ENCODE measurements at places on chromosomes 2 and 18.
A peak's percentile ranks its signal among the peaks of the same experiment; 100 is the strongest.

DNA sequence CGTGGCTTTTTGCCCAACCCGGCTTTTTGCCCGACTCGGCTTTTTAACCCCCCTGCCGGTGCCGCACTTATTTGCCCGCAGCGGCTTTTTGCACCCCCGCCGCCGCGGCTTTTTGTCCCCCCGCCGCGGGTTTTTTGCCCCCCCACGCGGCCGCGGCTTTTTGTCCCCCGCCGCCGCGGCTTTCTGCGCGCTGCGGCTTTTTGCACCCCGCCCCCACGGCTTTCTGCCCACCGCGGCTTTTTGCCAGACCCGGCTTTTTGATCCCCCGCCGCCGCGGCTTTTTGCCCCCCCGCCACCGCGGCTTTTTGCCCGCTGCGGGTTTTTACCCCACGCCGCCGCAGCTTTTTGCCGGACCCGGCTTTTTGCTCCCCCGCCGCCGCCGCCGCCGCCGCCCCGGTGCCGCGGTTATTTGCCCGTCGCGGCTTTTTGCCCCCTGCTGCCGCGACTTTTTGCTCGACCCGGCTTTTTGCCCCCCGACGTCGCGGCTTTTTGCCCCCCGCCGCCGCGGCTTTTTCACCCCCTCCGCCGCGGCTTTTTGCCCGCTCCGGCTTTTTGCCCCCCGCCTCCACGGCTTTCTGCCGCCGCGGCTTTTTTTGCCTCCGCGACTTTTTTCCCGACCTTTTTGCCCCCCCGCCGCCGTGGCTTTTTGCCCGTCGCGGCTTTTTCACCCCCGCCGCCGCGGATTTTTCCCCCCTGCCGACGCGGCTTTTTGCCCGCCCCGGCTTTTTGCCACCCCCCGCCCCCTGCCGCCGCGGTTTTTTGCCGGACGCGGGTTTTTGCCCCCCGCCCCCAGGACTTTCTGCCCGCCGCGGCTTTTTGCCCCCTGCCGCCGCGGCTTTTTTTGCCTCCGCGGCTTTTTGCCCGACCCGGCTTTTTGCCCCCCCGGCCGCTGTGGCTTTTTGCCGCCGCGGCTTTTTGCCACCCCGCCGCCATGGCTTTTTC, 2786.5 kb downstream of the RPIA start:
- no peak for DNase-seq

DNA sequence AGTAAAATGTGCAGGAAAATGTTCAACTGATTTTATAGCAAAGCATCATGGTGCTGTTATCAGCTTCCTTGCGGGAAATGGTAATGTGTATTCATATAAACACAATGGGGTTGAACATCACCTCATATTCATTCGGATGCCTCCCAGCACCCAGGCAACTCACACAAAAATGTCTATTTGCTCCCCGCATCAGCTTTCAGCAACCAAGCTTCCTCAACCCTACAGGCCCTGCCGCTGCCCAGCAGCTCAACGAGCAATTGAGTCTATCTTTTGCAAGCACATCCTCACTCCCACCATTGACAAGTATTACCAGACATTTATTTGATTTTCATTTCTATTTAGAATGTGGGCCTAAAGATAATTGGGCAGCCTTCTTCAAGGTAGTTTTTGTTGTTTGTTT, 2161.4 kb upstream of the PIK3C3 start:
- DNase-seq: no peak

GRCh38 chr18:55139836-55140235, 180.6 kb upstream of the CCDC68 start:
- DNase-seq: no peak

DNA sequence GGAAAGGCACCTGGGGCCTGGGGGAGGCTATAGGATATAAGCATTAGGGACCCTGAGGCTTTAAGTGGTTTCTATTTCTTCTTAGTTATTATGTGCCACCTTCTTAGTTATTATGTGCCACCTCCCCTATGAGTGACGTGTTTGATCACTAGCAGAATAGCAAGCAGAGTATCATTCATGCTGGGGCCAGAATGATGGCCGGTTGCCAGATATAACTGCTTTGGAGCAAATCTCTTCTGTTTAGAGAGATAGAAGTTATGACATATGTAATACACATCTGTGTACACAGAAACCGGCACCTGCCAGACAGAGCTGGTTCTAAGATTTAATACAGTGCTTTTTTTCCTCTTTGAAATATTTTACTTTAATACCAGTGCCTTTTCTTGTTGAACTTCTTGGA, 29.4 kb downstream of the LIPG start:
- DNase-seq: no peak

DNA sequence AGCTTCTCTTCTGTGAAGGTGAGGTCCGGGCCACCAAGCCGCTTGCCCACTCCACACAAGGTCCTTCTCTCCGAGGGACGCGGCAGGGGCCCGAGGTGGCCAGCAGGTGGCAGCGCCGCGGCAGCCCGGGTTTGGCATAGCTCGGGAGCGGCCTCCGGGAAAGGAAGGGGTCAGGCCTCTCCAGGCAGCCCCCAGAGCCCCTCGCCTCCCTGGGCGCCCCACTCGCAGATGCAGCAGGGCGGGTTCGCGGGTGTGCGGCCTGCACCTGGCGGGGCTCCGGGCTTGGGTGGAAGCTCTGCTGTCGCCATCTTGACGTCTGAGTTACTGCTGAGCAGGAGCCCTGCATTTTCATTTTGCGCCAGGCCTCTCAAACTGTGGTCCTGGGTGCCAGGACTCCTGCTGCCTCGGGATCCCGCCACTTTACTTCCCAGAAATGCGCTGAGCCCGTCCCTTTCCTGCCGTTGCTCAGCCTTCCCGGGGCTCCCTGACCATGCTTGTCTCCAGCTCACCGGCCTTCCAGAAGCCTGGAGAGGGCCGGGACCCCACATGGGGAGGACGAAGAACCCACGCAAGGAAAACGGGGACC, 18.6 kb upstream of the NCL start:
- no peak for DNase-seq

DNA sequence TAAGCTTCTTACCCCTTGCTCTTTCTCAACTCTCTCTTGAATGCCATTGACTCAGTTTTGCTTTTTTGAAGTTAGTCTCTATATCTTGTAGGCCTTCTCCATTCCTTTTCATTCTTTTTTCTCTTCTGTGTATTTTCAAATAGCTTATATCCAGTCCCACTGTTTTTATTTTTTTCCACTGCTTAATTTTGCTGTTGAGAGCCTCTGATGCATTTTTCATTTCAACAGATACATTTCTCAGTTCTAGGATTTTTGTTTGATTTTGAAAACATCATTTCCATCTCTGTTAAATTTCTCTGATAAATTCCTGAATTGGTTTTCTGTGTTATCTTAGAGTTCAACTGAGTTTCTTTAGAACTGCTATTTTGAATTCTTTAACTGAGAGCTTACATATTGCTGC, 45.9 kb downstream of the MIB1 start:
- DNase-seq: no peak

DNA sequence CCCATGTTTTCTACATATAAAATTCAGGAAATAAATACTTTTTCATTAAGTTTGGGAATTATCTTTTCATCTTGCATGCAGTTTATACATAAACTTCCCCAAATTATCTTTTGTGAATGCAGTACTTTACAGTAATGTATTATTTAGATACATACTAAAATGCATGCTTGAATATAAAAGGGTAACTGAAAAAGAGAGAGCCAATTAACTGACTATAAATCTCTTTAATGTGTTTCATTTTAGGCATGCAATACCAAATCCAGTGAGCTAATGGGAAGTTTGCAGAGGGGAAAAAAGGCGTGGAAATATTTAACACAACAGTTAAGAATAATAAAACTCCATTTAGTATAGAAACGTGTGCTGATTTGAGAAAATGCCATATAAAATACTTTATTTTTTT, 39.2 kb downstream of the COL4A4 start:
- DNase-seq: no peak

- no peak for DNase-seq
Measured at GRCh38 chr18:45106331-45106774, 425.7 kb downstream of the SETBP1 start.

DNA sequence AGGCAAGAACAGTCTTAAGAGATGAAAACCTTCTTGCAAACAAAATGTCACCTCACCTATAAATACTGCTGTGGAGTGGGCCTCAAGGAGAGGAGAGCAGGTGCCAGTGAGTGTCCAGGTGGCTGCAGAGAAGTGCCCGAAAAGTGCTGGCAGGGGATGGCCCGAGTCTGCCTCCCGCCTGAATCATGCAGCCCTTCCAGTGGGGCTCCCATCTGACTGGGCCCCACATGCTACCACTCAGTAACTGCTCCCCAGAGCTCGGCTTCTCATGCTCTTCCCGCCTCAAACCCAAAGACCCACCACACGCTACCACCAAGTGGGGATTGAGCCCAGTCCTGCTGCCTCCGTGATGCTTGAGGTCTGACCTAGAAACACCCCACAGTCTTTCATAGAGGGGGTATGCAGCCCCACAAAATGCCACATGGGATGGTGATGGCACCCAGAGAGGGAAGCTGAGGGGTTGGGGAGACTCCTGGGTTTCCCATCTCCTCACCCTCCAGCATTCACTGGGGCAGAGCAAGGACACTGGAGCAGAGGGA, 7.4 kb downstream of the HS6ST1 start:
- DNase-seq: no peak

- DNase-seq: no peak
Measured at GRCh38 chr18:26185267-26185666, 41.0 kb upstream of the TAF4B start.

GRCh38 chr2:30684996-30685395, 122.2 kb downstream of the CAPN13 start:
- no peak for DNase-seq

- DNase-seq: no peak
Measured at GRCh38 chr2:154490530-154490929, 208.0 kb upstream of the KCNJ3 start.

- no peak for DNase-seq
Measured at GRCh38 chr2:113304702-113305101, 26.0 kb upstream of the PAX8 start.

DNA sequence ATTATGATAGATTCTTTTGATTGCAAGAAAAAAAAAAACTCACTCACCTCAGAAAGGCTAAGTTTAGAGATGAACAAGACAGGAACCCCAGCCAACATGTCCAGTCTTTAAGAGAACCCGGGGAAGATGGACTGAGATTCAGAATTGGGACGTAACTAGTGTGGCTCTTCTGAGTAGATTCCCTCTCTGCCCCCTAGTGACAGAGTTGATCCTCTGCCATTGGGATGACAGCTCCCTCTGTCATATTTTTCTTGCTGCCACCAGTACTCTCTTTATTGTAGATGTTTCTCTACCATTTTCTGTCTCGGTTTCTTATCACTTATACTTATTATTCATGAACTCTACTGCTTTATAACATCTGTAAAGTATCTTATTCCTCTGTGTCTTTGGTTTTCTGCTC, 77.7 kb downstream of the GULP1 start:
- no peak for DNase-seq

DNA sequence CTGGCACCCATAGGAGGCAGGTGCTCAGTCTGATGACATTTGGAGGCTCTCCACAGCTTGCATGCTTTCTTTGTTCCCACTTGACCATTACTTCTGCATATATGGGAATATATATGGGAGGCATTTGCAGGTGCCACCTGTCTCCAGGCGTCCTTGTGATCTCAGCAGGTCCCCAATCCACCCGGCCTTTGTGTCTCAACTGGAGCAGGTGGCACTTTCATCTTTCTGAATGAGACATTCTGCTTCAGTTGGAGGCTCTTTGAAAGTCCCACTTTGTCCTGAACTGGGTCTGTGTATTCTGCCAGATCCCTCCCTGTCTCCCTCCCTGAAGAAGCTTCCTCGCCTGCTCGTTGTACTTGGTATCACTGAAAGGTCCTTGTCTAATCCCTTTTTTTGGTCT, 318.1 kb upstream of the EPAS1 start:
- no peak for DNase-seq

- DNase-seq: no peak
Measured at GRCh38 chr2:234858145-234858544, 93.7 kb upstream of the SH3BP4 start.

DNA sequence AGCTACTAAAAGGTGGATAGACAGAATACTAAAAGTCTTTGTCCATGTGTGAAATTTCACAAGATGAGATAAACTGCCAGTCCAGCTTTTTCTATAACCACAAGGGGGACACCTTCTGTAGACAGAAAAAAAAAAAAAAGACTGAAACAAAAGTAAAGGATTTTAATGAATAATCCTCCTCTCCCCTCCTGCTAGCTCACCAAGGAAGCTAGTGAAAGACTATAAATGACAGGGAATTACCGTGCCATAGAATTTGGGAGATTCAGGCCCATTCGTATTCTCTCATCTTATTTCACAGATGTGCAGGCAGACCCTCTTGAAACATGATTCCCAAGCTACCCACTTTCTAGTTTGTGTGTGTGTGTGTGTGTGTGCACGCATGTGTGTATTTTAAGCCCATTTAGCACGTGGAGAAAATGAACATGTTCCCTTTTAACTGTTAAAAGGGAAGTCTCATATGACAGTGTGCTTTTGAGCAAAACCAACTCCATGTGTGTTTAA, 36.3 kb upstream of the SLC8A1 start:
- DNase-seq: peak; percentile 24

DNA sequence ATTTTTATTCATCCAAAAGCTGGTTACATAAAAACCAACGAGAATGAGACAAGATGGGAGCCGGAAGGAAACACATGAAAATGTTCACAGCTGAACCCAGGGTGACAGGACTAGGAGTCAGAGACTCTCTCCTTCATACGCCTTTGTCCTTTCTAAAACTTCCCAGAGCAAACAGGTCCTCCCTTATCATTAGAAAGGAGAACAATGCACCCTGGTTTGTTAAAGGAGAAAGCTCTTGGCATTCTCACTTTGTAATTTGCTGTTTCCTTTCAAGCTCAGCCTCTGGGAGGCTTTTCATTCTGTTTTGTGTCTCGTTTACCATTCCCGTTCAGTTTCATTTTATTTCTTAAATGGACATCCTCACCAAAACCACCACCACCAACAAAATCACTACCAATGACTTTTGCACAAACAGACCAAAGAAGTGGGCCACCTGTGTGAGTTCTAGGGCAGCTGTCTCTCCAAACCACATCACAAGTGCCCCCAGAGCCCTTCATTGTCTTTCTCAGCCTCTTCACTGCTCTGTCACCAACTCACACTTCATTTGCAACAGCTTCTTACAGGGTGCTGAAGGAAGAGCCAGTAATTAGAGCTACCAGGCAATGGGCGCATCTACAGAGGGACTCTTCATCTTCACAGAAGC, 105.3 kb downstream of the HDAC4 start:
- no peak for DNase-seq

- DNase-seq: no peak
Measured at GRCh38 chr2:50102383-50102782, 929.5 kb downstream of the NRXN1 start.

- DNase-seq: no peak
Measured at GRCh38 chr2:232573771-232574435, 23.4 kb downstream of the EIF4E2 start.

DNA sequence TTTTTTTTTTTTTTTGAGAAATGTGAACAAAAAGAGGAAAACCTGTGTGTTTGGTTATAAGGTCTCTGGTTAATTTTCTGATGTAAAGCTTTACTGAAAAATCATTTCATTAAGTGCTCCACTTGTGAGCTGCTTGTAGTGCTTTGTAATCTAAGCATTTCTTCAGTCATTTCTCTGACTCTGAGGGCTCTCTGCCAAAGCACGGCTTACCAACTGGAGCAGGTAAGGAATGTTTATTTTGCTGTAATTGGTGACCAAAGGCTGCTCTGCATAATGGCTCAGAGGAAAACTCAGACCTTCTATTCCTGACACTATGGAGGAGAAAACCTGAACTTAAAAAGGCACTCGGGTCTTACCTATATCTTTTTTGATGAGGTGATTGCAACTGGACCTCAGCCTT, 848.8 kb downstream of the MBD2 start:
- no peak for DNase-seq

- DNase-seq: no peak
Measured at GRCh38 chr2:118807668-118808428, 39.6 kb downstream of the EN1 start.

All from AG09319 (cell line).